ENCODE measurements at places on chromosomes 1 and 21.

GRCh38 chr1:48695161-48695560 lies 81.5 kb downstream of the BEND5 start:
- no peak for DNase-seq

DNA sequence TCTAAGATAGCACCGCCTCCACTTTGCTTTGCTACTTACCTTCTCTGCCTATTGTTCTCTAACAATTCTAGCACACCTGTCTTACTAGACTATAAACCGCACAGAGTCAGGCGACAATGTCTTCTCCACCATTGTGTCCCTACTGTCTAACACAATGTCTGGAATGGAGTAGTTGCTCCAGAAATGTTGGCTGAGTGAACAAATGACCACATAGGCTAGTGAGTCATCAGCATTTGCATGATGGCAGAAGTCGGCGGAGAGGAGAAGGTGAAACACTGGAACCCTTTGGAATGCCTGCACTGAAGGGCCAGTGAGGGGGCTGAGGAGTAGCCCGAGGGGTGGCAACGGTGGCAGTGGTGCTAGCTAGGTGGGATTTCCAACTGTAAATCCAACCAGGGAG lies 14.0 kb upstream of the PABPC4 start:
- DNase-seq, result no peak

- no peak for DNase-seq
Observed at GRCh38 chr1:175075572-175076568, 8.2 kb downstream of the TNN start.

GRCh38 chr1:6688001-6688400 lies 13.6 kb downstream of the DNAJC11 start:
- no peak for DNase-seq

GRCh38 chr1:111505641-111506119 lies 2.2 kb upstream of the ADORA3 start:
- no peak for DNase-seq

- DNase-seq, result no peak
Observed at GRCh38 chr1:238323490-238323889, 432.8 kb upstream of the ZP4 start.

DNA sequence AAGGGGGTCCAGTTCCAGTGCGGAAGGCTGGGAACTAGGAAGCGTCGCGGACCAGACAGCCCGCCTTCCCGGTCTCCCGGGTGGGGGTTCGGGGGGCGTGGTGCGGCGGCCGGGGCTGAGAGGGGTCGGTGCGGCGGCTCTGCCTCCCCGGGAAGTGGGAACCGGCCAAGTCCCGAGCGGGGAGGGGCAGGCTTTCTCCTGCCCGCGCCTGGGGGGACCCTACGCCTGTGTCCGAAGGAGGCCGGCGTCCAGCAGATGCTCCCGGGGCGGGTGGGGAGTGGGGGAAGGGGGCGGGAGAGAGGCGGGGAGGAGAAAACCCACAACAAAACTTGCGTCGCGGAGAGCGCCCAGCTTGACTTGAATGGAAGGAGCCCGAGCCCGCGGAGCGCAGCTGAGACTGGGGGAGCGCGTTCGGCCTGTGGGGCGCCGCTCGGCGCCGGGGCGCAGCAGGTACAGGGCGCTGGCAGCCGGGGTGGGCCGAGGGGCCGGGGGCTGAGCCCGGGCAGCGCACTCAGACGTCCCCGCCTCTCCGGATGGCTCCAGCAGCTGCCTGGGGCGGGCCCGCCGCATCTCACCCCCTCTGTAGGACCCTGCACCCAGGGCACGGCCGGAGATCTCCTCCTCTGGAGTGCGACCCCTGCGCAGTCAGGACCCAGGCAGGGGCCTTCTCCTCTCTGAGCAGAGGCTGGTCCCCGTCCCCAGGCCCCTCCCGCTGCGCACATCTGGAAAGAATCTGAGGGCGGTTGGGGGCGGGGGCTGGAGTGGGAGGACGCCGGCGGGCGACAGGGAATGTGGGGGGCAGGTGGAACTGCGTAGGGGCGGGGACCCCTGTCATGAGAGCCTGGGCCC lies at the start of gene PODN:
TSS of gene PODN (plus strand) at position 355 of the 849 bp plus-strand sequence. CDS start 7,643 bp downstream, outside the sequence.
- DNase-seq, result no peak

- DNase-seq, result no peak
Observed at GRCh38 chr21:17981060-17981740, 162.0 kb upstream of the C21orf91 start.

Measured in stimulated activated CD4-positive, alpha-beta T cell treated with anti-CD3 and anti-CD28 coated beads, TNF-alpha, amount 100 ng/mL, for 1 hour (primary cell).